Pancreas (tissue), 10 donors: ENCODE measurements at places on chromosomes 4 and X. TPM values are rescaled to one million over a fixed set of nuclear protein-coding genes. Genes with fewer than 3 reads are reported as not detected.

- H3K36me3 ChIP-seq: no peaks in the 10 kb centered on the region
- H3K4me3 ChIP-seq: no peak overlapping the region
- no peaks in the 10 kb centered on the region for H3K4me1 ChIP-seq
These were observed 64.4 kb upstream of the ENPEP start for GRCh38 chr4:110411574-110412011.

DNA sequence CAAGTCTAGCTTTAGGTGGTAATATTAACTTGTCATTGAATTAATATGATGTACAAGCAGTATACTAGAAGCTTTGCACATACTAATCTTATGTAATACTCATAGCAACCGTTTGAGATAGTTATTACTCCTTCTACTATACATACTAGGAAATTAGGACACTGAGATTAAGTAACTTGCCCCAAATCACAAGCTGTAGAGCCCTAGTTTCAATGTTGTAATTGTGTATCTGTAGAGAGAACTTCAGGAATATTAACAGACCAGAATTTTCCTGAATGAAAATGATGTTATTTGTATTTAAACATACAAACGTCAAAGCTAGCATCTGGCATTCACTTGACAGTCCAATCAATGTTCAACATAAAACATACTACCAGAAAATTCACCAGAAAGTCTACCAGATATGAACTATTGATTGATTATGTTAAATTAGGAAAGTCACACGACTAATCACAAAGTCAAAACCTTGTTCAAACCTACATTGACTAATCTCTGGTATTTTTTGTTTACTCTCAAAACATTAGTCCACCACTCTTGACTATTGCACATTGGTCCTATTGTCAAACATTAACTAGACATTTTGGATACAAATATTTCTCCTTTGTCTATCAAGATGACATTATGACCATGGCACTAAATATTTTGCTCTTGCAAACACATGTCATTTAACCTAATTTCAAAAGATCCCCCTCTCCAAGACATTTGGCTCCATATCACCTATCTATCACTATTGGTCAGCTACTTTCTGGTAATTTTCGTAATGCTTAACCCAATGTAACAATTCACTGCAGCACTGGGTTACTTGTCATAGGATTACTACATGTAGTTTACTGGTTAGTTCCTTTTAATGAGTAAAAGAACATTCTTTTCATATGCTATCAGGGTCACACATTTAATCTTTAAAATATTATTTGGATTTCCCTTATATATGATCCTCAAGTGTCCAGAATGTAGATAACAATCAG lies 100.7 kb downstream of the GPC3 start:
- no peak overlapping the region for H3K27ac ChIP-seq
- H3K4me1 ChIP-seq: peaks cover 7% of the 10 kb centered on the region
- no peak overlapping the region for H3K4me3 ChIP-seq
- no peaks in the 10 kb centered on the region for H3K27me3 ChIP-seq
- no peaks in the 10 kb centered on the region for H3K36me3 ChIP-seq

DNA sequence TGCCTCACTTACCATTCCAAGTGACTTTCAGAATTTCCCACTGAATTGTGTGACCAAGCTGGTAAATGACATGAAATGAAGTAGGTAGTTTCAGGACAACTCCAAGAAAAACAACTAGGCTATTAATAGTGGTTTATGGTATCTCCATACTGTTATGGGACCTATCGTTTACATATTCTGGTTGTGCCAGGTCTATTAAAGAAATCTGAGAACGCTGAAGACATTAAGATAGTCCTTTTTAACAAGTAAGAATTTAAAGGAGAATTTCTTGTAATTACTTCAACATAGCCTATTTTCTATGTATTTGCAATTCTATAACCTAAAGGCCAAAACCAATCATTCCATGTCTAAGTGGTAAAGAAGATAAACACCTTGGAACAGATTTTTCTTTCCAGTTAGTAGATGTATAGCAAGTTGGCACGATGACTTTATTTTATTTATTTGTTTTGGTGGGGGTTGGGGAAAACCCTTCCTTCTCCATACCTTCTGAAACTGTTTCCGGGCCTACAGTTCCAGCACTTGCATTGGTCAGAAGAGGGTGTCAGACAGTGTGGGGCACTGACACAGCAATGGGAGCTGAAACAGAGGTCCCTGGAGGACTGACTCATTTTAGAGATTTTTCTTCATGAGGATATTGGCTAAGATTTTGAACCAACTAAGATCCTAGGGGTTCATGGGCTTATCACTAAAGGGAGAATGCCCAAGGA lies 7.6 kb upstream of the DCLK2 start:
- H3K27me3 ChIP-seq: no peaks in the 10 kb centered on the region
- no peak overlapping the region for H3K27ac ChIP-seq
- no peak overlapping the region for H3K4me3 ChIP-seq
- H3K4me1 ChIP-seq: no peaks in the 10 kb centered on the region
- no peaks in the 10 kb centered on the region for H3K36me3 ChIP-seq

GRCh38 chr4:156132196-156132595 lies 178.5 kb upstream of the CTSO start:
- DNase-seq: no peak
- H3K27ac ChIP-seq: no peak overlapping the region
- no peaks in the 10 kb centered on the region for H3K4me1 ChIP-seq
- no peaks in the 10 kb centered on the region for H3K27me3 ChIP-seq
- H3K36me3 ChIP-seq: no peaks in the 10 kb centered on the region
- no peak overlapping the region for H3K4me3 ChIP-seq

PDLIM5 gene
- 55.5 TPM for total RNA-seq

RAB41 gene
- total RNA-seq: not detected
